ENCODE measurements at places on chromosomes 7 and 10.

- no peak for DNase-seq
Observed at GRCh38 chr10:60525716-60526585, 136.3 kb upstream of the ANK3 start.

DNA sequence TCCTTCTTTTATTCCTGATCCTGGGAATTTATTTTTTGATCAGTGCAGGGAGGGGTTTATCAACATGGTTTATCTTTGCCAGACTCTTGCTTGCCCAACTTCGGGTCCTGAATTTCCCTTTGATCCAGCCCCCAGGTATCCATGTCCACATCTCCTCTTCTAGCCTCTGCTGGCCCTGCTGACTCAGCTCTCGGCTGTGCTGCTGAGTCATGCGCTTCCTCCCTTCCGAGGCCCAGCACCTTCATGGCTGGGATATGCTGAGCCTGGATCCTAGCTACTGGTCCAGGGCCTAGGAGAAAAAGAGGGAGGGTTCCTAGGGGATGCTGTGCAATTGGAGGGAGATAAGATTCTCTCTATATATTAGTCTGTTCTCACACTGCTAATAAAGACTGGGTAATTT lies 380.7 kb upstream of the SHH start:
- no peak for DNase-seq

GRCh38 chr10:101573885-101574753 lies 13.9 kb downstream of the POLL start:
- no peak for DNase-seq

- no peak for DNase-seq
Observed at GRCh38 chr10:95466436-95466835, 94.7 kb downstream of the SORBS1 start.

- no peak for DNase-seq
Observed at GRCh38 chr10:95388539-95388938, 97.7 kb upstream of the PDLIM1 start.

GRCh38 chr7:144713850-144714249 lies 122.0 kb downstream of the TPK1 start:
- DNase-seq, result no peak

DNA sequence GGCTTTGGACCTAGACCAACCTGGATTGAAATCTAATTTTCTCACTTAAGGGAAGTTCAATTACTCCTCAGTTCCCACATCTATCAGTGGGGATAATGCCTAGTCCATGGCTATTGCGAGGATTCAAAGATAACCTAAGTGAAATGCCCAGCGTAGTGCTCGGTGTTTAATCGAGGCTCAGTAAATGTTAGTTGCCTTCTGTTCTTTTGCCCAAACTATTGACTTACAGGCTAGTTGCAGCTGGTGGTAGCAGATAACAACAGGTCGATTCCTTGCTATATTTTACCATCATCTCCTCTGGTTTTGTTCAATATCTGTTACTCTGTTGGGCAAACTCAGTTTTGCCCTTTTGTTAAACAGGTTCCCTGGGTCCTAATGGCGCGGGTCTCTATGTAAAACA lies 22.8 kb downstream of the DNAH11 start:
- no peak for DNase-seq

- no peak for DNase-seq
Observed at GRCh38 chr10:132010483-132010882, 28.8 kb upstream of the BNIP3 start.

- no peak for DNase-seq
Observed at GRCh38 chr10:69334302-69335062, 56.2 kb downstream of the HK1 start.

DNA sequence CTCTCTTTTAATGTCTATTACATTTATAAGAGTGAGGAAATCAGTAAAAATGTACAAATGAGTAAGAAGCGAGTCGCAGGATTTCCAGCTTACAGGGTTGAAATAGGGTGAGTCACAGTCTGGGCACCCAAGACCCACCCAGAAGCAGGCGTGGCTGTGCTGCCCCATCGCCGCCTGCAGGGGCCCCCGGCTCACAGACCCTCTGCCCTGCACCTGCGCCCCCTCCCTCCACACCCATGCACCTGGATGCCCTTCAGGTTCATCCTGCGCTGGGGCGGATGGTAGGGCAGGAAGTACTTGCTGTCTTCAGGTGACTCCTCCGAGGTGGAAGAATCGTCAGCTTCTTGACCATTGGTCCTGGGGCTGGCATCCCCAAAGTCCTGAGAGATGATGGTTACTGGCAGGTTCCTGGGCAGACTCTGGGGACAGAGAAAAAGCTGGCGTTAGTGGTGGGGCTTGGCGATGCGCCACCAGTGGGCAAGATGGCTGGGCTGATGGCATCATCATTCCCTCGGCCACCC lies 90.2 kb upstream of the GNA12 start:
- DNase-seq, result no peak

- DNase-seq, result no peak
Observed at GRCh38 chr7:132263151-132263550, 313.1 kb downstream of the PLXNA4 start.

- DNase-seq, result no peak
Observed at GRCh38 chr10:98134117-98134430, 383 bp upstream of the R3HCC1L start.

DNA sequence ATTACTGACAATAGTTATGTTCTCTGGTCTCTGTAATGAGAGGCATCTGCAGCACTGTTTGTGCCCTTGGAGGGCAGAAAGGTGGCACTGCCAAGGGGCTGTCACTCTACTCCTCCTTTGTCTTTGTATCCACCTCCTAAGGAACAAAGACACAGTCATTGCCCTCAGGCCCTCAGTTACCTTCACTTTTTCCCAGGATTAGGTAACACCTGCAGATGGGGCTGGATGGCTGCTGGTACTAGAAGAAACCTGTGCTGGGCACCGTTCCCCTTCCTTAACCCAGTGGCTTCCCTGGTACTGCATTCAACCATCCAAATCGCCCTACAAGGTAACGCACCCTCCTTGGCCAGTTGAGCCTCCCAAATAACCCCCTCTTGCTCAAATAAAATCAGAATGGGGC lies 246.9 kb upstream of the NEBL start:
- DNase-seq, result no peak

- DNase-seq, result no peak
Observed at GRCh38 chr10:102024799-102025198, 31.2 kb downstream of the ARMH3 start.

- no peak for DNase-seq
Observed at GRCh38 chr7:30436046-30436445, 42.5 kb downstream of the NOD1 start.

- DNase-seq, result peak; percentile 28
Observed at GRCh38 chr10:103859161-103860086, 4.0 kb upstream of the SH3PXD2A start.

GRCh38 chr10:3828404-3829155 lies 43.6 kb upstream of the KLF6 start:
- no peak for DNase-seq

DNA sequence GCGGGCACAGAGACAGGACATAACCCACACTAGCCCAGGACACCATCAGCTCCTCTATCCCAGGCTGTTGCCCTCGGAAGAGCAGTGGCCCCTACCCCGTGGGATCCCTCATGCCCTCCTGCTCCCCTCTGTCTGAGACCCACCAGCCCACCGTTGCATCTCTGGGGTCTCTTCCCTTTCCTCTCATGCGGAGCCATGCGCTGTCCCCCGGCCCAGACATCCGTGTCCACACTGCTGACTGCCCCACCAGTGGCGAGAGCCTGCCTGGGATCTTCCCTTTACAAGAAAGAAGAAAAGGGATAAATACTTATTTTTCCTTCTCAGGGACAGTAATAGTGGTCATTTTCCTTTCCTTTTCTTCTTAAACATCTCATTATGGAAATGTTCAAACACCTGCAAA lies 115.4 kb downstream of the WDR37 start:
- DNase-seq, result no peak

GRCh38 chr10:121539786-121540185 lies 58.5 kb downstream of the FGFR2 start:
- DNase-seq, result no peak

GRCh38 chr10:63681993-63682697 lies 160.9 kb downstream of the REEP3 start:
- DNase-seq, result no peak

GRCh38 chr7:127905491-127906330 lies 125.5 kb downstream of the LRRC4 start:
- no peak for DNase-seq

GRCh38 chr10:7444551-7445121 lies 33.8 kb upstream of the SFMBT2 start:
- no peak for DNase-seq

DNA sequence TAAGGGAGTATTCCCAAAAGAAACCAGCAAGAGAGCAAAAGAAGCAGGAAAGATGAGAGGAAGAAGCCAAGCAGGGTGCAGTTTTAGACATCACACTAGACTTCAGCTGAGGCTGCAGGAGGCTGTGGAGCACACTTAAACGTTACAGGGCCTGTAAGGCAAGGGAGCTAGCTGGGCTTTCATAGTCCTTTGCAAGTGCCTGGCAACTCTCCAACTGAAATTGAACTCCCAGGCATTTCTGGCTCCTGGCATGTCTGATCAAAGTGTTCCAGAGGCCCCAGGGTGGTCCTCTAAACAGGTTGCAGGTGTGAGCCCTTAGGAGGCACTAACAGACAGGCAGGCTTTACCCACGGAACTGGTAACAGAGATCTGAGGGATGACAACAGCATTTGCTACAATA lies 750.2 kb downstream of the XPNPEP1 start:
- no peak for DNase-seq

- no peak for DNase-seq
Observed at GRCh38 chr10:43238462-43238861, 28.4 kb downstream of the RASGEF1A start.

GRCh38 chr7:79434867-79435266 lies 18.6 kb downstream of the MAGI2 start:
- no peak for DNase-seq

GRCh38 chr10:95536017-95536416 lies 25.2 kb downstream of the SORBS1 start:
- DNase-seq, result no peak

DNA sequence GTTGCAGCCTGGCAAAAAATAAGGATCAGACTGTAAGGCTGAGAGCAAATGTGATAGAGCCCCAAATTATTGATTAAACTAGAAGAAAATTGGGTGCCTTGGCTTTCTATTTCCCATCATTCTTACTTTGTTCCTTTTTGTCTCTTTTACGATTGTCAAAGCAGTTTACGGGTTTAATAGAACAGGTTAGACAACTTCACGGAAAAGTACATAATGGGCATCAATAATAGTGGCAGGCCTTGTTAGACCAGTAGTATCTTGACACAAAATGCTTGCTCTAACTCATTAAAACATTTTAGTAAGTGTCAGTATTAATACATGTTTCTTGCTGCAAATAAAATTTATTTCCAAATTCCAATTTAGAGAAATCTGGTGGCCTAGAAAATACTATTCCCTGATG lies 14.5 kb upstream of the GGCT start:
- no peak for DNase-seq

GRCh38 chr10:118457824-118458428 lies 115.8 kb upstream of the FAM204A start:
- DNase-seq, result no peak

DNA sequence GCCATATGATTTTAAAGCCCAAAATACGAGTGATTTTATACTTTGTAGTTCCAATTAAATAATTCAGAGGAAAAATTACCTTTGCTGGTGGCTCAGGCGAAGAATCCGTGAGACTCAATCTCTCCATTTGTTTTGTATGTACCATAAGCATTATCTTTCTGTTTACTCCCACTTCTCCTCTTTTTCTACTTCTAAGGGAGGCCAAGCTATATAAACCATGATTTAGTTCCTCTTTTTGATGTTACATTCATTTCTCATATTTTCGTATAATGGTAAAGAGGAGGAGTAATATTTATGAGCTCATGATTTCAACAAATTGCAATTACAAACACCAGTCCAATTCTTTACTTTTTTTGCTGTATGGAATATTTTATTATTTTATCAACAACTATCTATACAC lies 50.6 kb upstream of the TES start:
- DNase-seq, result no peak

- DNase-seq, result no peak
Observed at GRCh38 chr7:55032069-55032699, 13.4 kb downstream of the EGFR start.

DNA sequence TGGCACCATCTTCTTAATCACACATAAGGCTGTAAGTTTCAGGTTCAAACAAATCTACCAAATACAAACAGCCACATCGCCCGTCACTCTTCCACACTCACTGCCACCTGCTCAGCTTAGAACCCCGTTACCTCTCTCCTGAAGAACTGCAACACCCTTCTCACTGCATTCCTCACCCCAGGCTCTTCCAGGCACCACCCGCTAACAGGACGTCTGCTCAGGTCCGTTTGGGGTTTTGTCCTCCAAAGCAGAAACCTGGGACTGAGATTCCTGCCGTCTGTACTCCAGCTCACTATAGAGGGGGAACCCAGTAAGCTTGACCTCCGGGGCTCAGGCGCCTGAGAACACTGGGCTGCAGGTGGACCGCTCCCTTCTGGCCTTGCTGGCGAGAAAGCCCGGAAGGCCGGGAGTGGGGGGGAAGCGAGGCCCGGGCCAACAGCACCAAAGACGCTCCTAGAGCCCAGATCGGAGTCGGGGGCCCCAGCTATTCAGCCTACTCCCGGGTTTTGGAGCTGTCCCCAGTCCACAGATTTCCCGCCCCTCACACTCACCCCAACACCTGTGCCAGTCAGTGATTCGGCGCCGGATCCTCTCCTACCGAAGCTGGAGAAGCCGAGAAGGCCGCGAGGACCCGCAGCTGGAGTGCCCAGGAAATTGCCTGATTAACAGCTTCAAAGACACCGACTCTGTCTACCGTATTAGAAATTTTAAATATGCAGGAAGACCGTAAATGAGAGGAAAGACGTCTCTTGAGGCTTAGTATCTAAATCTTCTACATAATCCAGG lies at the start of gene AP3M1:
Gene AP3M1, minus strand, starts transcription at position 625 of the 786 bp plus-strand sequence. CDS start 12,449 bp downstream, outside the sequence.
- peak; percentile 76 for DNase-seq

GRCh38 chr10:124614003-124614659 lies 130.0 kb downstream of the FAM53B start:
- no peak for DNase-seq

- no peak for DNase-seq
Observed at GRCh38 chr10:52213321-52213752, 100.7 kb upstream of the DKK1 start.

GRCh38 chr7:5678295-5679047 lies 103.0 kb downstream of the RNF216 start:
- DNase-seq, result no peak

DNA sequence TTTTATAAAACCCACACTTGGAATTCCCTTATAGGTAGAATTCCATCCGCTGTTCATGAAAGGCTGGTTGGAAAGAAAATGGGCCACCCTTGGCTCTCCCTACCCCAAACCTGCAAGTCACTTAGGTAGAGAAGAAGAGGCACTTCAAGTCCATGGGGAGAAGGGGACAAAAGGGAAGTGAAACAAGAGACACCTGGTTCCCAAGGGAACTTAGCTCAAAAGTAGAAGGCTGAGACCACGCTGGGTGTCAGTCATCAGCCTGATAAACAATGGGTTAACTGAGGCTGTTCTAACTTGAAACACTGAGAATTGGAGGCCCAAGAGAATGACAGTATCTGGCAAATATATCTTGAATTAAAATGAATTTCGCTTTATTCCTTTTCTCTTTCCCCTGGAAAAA lies 330.8 kb upstream of the NFE2L3 start:
- no peak for DNase-seq

GRCh38 chr10:114195079-114195478 lies 15.9 kb downstream of the TDRD1 start:
- DNase-seq, result no peak

GRCh38 chr7:8147760-8148463 lies 114.1 kb downstream of the ICA1 start:
- DNase-seq, result no peak

GRCh38 chr7:17061443-17061842 lies 179.7 kb upstream of the AGR3 start:
- no peak for DNase-seq

Measured in T-helper 9 cell (primary cell).